ENCODE measurements at places on chromosomes 4 and X.

GRCh38 chr4:107736037-107736436, 16.0 kb upstream of the PAPSS1 start:
- no peak for DNase-seq

- DNase-seq, result no peak
Observed at GRCh38 chr4:148814030-148814429, 371.8 kb upstream of the NR3C2 start.

GRCh38 chr4:139509727-139510410, 46.1 kb downstream of the SETD7 start:
- no peak for DNase-seq

DNA sequence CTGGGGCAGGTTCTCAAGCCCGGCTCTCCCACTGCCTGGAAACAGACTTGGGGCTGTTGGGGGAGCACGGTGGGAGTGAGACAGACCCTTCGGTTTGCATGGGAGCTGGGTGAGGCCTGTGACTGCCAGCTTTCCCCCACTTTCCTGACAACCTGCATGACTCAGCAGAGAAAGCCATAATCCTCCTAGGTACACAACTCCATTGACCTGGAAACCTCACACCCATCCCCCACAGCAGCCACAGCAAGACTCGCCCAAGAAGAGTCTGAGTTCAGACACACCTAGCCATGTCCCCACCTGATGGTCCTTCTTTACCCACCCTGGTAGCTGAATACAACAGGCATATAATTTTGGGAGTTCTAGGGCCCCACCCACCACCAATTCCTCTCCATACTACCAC, 57.6 kb upstream of the UBQLN2 start:
- DNase-seq, result no peak

- no peak for DNase-seq
Observed at GRCh38 chrX:38750551-38750950, 50.7 kb upstream of the MID1IP1 start.

- DNase-seq, result no peak
Observed at GRCh38 chr4:70651864-70652506, 14.3 kb downstream of the JCHAIN start.

DNA sequence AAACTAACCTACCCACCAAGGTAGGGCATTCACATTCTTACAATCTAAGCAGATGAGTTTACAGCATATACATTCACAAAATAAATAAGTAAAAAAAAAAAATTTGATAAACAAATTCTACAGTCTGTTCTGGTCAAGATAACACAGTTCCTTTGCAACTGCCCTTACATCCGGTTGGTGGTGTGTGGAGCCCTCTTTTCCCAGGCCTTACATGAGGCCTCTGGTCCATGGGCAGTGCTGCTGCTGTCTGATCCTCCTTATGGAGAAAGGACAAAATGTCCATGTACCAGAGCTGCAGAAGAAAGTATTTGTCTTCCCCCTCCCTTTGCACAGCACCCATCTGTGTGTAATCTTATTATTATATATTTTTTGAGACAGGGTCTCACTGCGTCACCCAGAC, 2.2 kb upstream of the SEPTIN11 start:
- no peak for DNase-seq

GRCh38 chrX:16606142-16606720, 43.7 kb upstream of the S100G start:
- no peak for DNase-seq

DNA sequence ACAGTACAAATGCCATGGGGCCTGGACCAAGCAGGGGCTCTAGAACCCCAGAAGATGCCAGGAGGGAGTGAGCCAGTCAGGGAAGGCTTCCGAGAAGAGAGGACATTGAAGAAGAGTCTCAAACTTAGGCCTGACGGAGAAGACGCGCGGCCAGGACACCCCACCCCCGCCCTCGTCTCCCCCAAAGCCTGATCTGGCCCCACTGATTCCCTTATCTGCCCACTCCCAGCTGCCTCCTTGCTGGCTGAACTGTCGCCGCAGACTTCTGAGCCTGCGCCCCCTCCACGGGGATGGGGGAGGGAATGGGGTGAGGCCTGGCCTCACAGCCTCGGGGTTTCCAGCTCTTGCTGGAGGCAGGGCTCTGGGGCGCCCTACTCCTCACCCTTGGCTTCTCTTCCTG, 3.6 kb upstream of the GATA1 start:
- DNase-seq, result no peak

GRCh38 chr4:150173982-150174398, 95.7 kb downstream of the DCLK2 start:
- DNase-seq, result no peak

DNA sequence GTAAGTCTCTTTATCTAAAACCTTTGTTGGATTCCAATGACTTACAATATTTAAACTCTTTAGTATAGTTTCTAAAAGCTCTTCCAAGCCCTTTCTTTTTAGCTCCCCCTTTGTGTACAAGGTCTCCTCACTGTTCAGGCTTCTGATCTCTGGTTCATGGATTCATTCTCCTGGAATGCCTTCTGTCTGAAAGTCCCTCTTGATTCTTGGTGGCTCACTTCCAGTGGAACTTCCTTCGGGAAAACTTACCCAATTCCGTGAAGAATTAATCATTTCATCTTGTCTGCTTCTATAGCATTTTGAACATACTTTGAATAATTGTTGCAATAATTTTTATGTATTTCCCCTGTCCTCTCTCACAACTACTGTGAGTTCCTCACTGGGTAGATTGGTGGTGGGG, 3.6 kb downstream of the ARHGAP24 start:
- no peak for DNase-seq

DNA sequence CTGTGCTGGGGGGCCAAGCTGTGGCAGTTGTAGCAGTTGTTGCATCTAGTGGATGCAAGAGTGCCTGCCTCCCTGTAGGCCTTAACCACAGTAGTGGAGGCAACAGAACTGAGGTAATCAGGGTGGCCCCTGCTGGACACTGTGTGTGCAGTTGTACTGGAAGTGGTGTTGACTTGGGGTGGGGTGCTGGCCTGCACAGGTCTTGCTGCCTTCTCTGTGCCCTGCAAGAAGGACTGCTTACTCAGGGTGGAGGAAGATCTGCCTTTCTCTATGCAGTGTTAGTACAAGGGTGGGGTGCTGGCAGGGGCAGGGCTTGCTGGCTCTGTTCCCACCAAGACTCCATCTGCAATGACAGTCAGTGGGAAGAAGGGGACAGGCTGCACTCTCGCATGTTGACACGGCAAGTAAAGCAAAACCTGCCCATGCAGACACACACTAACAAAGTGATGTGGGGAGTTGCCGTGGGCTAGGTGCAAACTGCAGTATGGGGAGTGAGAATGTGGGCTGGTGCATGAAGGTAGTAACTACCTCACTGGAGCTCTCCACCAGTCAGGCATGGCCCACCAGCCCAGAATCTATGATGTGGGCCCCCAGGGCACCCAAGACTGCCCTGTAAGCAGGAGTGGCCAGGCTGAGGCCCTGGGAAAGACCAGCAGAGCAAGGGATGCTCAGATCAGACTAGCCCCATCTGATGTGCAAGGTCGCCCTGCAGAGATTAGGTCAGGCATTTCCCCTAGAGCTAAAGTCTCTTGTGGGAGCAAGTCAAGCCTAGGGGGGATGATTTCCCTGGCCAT, 594.9 kb downstream of the TECRL start:
- no peak for DNase-seq

- no peak for DNase-seq
Observed at GRCh38 chr4:57607566-57608180, 497.5 kb upstream of the IGFBP7 start.

DNA sequence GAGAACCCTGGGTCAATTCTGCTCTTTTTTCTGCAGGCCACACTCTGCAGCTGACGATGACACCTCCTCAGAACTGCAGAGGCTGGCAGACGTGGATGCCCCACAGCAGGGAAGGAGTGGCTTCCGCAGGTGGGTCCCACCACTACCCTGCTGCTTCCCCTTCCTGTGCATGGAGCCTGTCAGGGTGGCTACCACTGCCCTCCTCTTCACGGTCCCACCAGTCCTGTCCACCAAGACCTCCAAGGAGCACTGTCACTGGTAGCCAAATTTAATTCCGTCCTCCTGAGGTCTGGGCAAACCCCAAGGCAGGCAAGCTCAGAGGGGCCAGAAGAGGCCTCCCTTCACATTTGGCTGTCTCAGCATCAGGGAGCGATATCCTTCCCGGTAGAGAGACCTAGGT, 4.2 kb downstream of the CNGA2 start:
- DNase-seq, result no peak

DNA sequence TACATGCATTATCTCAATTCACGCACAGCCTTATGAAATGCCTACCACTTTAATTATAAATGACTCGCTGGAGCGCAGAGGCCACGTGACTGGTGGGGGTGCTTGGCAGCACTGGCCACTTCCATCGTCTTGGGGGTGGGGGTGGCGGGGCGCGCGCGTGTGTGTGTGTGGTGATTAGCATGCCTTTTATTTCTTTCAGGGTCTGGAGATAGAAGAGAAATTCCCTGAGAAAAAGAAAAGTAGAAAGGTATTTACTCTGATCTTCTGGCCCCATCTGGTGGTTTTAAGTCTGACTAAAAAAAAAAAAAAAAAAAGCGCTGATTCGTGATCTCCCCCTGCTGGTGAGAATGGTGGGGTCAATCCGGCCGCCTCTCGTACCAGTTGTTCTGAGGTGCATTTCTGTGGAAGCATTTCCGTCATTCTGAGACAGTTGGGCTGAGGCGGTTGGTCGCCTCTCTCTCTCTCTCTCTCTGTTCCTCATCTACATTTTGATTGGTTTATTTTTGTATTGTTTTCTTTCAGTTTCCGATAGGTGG, at the start of gene CCNB3:
Gene CCNB3 (plus strand): TSS at position 402 of the 536 bp plus-strand sequence. CDS start 80,399 bp downstream, outside the sequence.
- peak; percentile 76 for DNase-seq

GRCh38 chr4:76198411-76199237, 15.0 kb downstream of the SCARB2 start:
- peak; percentile 31 for DNase-seq
